Suppressor macrophage (primary cell): ENCODE measurements at places on chromosomes 12 and 14.
A peak's percentile ranks its signal among the peaks of the same experiment; 100 is the strongest.

GRCh38 chr14:89728964-89729363 lies 225.6 kb downstream of the EFCAB11 start:
- DNase-seq, result no peak

DNA sequence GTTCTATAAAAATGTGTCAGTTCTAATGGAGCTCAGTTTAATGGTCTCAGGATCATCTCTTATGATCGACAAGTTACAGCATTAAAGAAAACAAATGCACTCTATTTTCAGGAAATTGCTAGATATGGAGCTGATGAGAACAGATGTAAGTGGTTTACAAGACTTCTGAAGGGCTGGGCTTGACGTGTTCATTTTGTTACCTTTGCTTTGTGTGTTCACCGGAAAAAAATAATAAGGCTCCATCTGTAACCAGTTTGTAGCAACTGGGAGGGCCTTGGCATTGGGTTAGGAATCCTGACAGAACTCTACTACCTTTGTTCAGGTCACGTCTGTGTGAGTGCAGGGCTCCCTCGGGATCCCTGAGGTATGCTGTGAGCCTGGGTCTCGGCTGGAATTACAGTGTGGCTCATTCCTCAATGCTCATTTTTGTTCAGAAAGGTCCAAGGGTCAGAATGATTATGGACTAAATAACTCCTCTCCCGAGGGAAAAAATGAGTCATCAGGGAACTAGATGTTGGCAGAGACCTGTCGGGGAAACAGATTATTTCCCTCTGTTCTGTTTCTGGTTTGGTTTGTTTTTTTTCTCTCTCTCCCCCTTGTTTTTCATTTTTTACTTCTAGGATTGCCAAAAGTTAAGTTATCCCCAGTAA lies 158.0 kb downstream of the SLC5A8 start:
- no peak for DNase-seq

- peak; percentile 23 for DNase-seq
These were observed 19.5 kb upstream of the GAS2L3 start for GRCh38 chr12:100553936-100554335.

DNA sequence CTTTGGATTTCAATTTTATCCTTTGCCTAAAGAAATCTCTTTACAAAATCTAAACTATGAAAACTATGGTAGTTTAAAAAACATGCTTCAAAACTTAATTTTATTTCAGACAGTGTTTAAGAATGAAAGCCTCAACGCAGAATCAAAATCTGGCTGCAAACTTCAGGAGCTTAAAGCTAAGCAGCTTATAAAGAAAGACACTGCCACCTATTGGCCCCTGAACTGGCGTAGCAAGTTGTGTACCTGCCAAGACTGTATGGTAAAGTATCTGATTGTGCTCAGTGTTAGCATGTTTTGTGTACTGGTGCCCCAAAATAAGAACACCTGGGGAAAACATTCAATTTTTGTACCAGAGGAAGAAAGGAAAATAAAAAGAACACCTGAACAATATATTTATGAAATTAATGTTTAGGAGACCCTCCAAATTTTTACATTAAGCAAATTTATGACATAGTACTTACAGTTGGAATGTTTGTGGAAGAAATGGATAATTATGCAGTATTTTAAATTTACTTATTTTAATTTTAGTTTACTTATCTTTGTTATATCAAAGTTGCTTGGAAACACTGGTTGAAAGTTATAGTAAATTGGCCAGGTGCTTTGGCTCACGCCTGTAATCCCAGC lies 12.2 kb downstream of the UBR7 start:
- DNase-seq, result peak; percentile 63

DNA sequence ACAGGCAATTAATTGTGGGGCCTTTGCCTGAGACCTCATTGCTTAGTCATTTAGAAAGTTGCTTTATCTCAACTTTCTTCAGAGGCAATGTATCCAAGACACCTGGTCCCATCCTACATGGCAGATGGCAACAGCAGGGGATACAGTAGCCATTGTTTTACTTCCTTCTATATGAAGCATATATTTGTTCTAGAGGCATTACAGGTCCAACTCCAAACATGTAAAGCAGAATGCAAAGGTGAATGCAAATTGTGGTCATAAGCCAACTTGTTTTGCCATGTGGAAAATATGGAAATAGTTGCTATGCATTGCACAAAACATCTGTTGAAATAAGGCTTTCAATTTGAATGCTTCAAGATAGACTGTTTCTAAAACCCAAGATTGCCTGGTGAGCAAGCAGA lies 109.8 kb upstream of the BCAT1 start:
- no peak for DNase-seq

GRCh38 chr12:76387614-76388013 lies 39.4 kb upstream of the BBS10 start:
- no peak for DNase-seq

- peak; percentile 91 for DNase-seq
These were observed 199.5 kb downstream of the ANO6 start for GRCh38 chr12:45415393-45415817.

GRCh38 chr14:67413806-67414769 lies 2.1 kb upstream of the PLEK2 start:
- peak; percentile 91 for DNase-seq

DNA sequence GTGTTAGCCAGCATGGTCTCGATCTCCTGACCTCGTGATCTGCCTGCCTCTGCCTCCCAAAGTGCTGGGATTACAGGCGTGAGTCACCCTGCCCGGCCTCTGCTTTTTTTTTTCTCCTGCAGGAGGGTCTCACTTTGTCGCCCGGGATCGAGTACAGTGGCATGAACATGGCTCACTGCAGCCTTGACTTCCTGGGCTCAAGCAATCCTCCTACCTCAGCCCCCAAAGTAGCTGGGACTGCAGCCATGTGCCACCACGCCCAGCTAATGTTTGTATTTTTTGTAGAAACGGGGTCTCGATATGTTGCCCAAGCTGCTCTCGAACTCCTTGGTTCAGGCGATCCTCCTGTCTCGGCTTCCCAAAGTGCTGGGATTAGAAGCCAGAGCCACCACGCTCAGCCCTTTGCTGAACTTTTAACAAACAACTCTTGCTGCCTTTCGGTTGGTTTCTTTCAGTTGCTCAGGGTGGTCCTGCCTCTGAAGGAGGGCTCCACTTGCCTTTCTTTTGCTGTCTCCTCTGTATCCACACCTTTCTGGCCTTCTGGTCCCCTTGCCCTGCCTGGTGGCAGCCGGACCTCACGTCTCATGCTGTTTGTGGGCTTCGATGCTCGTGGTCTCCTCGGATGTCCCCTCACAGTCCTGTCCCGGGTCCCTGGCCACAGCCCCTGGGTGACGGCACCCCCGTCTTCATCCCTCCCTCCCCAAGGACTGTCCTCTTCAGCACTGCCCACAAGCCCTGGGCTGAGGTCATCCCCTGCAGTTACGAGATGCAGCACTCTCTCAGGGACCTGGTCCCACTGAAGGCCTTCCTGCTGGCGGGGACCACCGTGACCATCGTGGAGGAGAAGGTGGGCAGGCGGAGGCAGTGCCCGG lies 3.8 kb upstream of the B3GNT4 start:
- no peak for DNase-seq

- DNase-seq, result no peak
These were observed 2.6 kb downstream of the NAV3 start for GRCh38 chr12:77833329-77833728.

- no peak for DNase-seq
These were observed 35.1 kb downstream of the PPP2R5E start for GRCh38 chr14:63508033-63508432.

DNA sequence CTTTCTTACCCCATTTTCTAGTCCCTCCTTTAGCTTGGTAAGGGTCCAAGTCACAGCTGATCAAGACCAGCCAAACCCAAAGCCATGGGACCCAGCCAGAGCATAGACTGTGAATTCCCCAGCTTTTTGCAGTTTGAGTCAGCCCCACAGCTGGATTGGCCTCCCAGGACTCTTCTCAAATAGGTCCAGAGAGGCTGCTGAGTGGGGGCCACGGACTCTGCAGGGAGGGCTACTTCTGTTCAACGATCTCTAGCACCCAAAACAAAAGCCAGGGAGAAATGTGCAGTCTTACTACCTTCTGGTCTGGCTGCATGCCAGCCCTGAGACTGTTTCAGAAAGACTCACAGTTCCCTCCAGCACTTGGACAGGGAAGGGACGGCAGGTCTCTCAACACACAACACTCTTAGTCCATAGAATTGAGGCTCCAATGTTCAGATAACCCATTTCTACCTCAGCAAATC lies 1.6 kb downstream of the VDR start:
- peak; percentile 67 for DNase-seq

DNA sequence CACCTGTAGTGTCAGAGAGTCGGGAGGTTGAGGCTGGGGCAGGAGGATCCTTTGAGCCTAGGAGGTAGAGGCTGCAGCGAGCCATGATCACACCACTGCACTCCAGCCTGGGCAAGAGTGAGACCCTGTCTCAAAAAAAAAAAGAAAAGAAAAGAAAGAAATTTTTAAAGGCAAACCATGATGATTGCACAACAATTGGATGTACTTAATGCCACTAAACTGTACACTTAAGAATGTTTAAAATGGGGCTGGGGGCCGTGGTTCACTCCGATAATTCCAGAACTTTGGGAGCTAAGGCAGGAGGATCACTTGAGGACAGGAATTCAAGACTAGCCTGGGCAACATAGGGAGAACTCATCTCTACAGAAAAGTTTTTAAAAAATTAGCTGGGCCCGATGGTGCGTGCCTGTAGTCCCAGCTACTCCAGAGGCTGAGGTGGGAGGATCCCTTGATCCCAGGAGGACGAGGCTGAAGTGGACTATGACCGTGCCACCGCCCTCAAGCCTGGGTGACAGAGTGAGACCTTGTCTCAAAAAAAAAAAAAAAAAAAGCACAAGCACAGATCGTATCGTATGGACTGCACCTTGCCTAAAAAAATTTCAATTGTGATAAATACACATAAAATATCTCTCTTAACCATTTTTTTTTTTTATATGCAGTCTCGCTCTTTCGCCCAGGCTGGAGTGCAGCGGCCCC lies 32.7 kb downstream of the JAG2 start:
- DNase-seq, result no peak

GRCh38 chr12:21453312-21453852 lies 15.9 kb downstream of the PYROXD1 start:
- no peak for DNase-seq

DNA sequence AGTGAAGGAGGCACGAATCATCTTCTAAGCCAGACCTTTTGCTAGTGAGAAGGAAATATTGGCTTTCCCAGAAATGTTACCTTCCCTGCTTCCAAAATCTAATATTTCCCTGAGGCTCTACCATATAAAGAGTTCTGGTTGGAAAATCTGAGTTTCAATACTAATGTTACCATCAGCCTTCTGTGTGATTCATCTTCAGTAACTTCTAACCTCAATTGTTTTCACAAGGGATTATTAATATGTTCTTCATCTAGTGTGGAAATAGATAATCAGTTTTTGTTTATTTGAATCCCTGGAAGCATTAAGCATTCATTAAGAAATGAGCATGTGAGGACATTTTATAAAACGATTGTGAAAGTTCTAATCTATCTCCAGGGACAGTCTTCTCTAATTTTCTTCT lies 720.9 kb downstream of the AACS start:
- no peak for DNase-seq

DNA sequence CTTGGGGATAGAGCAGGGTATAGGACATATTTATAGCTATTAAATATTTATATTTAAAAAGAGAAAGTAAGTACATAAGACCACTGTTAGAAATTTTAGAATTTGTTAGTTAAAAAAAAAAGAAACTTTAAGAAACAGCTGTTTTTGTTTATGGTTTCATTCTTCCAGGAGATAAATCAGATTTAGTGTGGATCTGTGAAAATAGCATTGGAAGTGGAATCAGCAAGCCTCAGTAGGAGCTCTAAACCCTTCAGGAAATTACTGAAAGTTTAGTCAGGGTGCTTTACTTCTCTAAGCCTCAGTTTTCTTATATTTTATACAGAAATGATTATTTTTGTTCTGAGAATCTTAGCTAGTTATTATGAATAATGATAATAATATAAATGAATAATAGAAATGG lies 316.0 kb upstream of the NOVA1 start:
- no peak for DNase-seq
